ENCODE measurements at places on chromosomes 6 and 20.

- no peak for DNase-seq
Observed at GRCh38 chr6:38522322-38522721, 117.4 kb downstream of the BTBD9 start.

- DNase-seq, result no peak
Observed at GRCh38 chr20:32370897-32371296, 12.8 kb downstream of the ASXL1 start.

GRCh38 chr20:1761116-1761515 lies 103.5 kb upstream of the SIRPG start:
- DNase-seq, result no peak

GRCh38 chr6:83199863-83200225 lies 6.7 kb downstream of the RWDD2A start:
- DNase-seq, result no peak

DNA sequence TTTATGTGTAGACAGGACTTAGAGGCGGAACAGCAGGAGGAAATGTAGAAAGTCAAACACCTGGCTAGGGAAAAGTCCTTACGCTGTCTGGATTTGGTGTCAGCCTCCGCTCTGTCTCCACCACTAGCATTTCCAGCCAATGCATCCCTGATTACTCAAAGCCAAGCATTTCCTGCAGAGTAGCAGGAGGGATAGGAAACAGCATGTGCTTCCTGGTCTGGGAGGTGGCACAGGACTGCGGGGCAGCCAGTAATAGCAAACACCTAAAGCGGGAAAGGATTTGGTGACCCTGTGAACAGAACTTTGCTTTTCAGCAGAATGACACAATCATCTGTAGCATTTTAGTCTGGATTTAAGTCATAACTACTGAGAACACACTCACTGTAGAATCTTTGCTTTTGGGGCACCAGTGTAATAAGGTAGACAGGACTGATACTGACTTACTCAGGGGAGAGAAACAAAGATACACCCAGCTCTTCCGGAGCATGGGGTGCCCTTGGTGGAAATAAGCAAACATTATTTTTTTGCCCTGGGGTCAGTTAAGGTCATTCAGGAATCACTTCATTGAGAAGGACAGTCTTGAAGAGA lies 133.3 kb upstream of the AHI1 start:
- DNase-seq, result no peak

DNA sequence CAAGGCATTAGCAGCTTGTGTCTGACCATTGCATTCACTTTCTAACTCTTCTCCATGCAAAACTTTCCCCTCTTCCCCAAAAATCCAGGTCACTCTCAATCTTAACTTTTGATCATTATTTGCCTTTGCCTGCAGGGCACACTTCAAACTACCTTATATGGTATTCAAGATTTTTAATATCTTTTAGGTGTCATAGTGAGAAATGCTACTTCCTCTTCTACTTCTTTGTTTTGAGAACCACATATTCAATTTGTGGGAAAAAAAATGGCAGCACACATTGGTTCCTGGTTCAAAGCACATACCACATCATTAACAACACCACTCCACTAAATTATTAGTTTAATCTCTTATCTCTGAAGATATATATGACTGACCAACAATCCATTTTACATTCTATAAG lies 1267.0 kb upstream of the CITED2 start:
- DNase-seq, result no peak

- no peak for DNase-seq
Observed at GRCh38 chr20:50866831-50867230, 64.4 kb downstream of the ADNP start.

- no peak for DNase-seq
Observed at GRCh38 chr20:6104493-6105188, 18.2 kb downstream of the FERMT1 start.

GRCh38 chr6:52426667-52427066 lies 6.5 kb downstream of the EFHC1 start:
- DNase-seq, result no peak

GRCh38 chr6:53330137-53330536 lies 18.6 kb downstream of the ELOVL5 start:
- no peak for DNase-seq

GRCh38 chr6:54813892-54814291 lies 32.7 kb upstream of the FAM83B start:
- DNase-seq, result no peak

DNA sequence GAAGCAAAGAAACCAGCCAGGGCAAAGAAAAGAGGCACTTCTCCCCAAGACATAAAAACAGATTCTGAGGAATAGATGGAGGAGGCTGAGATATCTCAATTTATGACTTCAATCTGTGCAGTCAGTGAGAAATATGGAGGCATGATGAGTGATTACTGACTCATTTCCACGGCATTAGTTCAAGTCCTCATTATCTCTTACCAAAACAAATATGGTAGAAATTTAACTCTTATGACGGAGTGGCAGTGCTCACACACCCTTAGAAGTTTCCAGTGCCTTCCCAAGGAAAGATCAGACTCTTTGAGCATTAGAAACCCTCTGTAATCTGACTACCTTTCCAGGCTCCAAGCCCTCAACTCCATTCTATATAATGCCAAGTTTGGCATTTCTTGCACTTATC lies 364.1 kb downstream of the ARHGAP18 start:
- no peak for DNase-seq

DNA sequence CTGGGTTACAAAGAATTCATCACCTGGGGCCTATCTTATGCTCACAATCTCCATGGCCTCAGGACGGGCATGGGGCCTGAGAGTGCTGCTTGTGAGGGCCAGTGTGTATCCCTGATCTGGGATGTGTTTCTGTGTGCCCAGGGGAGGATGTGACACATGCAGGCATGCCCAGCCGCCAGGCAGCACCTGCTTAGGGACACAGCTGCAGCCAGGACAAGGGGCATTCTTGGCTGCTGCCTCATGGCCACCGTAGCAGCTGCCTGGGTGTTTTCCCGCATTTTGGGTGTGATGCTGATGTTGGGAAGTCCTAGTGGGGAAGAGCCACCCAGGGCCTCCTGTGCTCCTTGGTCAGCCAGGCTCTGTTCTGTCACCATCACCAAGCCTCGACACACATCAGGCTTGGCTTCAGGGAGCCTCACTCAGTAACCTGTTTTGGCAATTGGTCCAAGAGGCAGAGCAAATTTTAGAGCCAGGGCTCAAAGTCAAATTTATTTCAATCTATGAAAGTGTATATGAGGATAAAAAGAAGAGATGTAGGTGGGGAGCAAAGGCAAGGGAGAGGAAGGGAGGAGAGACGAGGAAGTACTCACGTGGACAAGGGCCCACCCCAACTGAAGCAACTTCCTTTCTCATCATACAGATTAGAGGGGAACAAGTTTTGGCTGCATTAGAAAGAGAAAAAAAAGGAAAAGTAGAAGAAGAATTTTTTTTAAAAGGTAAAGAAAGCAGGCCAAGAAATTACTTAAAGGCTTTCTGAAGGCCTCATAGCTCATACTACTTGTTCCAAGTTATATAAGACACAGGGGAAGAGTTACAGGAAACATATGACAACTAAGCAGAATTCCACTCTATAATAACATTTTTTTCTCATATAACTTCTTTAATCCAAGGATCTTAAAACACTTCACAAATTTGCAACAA lies 269.9 kb upstream of the SUPT3H start:
- no peak for DNase-seq

- peak; percentile 55 for DNase-seq
Observed at GRCh38 chr6:46011188-46012085, 4.2 kb downstream of the CLIC5 start.
